ENCODE measurements at places on chromosomes 6 and 20.
A peak's percentile ranks its signal among the peaks of the same experiment; 100 is the strongest.

DNA sequence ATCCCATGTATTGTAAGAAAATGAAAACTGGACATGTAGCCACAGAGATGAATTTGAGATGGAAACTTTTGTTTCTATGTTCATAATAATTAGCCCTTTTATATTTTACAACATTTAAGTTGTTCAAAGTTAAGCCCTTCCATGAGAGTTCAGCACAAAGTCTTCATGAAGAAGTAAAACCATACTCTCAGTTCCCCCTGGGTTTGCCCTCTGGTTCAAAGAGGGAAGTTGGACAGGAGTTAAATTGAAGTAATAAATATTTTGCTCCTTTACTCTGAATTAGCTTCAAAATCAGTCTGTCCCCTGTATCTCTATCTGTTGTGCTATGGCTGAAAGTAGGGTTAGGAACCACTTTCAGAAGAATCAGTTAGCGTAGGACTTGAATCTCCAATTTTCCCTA, 31.1 kb downstream of the PHACTR2 start:
- no peak for DNase-seq

GRCh38 chr6:158867381-158868121, 48.4 kb upstream of the EZR start:
- DNase-seq = no peak

DNA sequence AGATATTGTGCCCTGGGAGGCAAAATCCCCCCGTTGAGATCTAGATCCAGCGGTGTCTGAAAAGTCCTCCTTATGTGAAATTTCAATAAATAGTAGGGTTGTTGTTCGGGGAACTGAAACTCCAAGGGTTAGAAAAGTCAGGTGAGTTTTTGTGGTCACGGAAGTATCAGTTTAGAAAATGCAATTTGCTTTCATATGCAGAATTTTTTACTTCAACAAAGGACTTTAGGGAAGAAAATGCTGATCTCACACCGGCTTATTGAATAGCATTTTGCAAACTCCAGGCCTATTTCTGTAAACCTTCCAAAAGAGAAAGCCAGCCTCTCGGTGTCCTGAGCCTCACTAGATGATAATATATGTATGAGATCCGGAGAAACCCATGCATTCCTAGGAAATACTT, 254.7 kb downstream of the TSHZ2 start:
- DNase-seq = no peak

DNA sequence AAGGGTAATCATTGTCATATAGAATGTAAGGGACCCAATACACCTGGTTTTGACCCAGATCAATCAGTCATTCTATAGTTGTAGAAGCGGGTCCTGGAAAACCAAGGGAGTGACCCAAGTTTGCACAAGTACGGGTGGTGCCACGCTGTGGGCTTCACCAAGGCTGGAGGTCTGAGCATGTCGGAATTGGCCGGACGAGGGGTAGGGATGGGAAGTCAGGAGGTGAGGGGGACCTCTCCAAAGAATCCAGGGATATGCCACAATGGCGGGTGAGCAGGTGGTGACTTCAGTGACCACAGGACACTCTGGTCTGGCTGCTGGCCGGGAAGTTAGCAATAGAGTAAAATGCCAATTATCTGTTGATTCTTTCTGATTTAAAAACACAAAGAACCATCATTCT, 186.6 kb upstream of the FOXQ1 start:
- no peak for DNase-seq

DNA sequence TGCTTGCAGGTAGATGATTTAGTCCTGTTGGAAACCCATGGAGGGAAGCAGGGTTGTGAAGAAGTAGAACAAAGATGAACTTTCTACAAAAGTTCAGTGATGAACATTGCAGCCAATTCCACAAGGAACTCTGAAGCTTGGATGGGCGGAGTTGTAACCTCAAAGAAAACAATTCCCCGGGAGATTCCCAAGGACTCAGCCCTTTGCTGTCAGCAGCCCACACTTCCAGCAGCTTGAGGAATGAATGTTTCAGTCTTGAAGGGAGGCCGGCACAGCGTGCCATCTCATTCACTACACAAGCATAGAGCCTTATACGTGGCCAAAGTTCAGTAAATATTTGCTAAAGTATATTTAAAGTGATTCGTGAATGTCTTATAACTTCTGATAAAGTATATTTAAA, 269.4 kb downstream of the NKAIN2 start:
- no peak for DNase-seq

DNA sequence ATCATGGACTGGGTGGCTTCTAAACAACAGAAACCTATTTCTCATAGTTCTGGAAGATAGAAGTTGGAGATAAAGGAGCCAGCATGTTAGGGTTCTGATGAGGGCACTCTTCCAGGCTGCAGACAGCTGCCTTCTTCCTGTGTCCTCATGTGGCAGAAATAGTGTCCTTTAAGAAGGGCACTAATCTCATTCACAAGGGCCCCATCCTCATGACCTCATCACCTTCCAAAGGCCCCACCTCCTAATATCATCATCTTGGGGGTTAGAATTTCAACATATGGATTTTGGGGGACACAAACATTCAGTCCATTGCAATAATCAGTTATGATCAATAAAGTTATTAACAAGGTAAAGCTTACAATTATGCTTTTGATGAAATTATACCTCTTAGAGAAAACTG, 130.8 kb upstream of the SLC22A23 start:
- no peak for DNase-seq

DNA sequence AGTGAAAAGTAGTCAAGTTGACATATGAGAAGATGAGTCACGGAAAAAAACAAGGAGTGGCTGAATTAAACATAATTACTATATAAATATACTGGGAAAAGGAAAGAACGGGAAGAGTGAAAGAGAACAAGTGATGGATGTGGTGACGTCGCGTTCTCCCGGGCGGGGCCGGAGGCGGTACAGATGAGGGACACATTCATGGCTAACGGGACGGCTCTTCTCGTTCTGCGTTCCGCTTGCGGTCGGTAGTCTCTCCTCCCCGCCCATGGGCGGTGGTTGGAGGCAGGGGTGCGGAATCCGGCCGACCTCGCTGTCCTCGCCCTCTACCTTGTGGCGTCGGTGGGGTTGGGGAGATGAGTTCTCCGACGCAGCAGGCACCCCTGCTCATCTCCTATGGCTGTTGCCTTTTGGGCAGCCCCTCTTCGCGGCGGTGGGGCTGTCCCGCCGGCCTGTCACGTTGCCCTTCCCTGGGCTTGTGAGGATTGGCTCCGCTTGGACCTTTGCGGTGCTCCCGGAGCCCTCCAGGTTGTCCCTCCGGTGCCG, 22.5 kb downstream of the HLA-G start:
- no peak for DNase-seq

DNA sequence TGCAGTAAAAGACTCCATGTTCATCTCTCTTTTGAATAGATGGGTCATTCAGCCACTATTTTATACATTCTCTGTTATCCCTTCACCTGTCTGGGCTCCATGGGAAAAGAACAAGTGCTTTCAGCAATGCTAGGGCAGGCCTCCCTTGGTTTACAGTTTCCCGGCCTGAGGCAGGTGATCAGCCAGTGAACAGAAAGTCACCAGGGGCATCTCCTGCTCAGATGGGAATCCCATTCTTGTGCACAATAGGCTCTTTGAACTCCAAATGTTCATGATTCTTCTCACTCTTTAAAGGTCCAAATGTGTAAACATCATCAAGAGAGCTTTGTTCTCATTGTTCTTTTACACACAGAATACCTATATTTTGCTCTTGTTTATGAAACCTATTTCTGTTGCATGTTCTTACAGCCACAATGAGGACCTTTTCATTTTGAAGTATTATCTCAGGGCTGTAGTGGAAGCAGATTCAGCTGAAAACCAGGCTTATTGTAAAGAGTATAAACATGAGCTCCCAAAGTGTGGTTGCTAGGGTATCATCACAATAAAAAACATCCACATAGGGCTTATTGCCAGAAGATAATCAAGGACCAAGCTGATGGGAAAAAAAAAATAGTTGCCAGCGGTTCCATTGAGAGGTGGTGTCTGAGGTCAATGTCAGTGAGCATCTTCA, 267.1 kb upstream of the SGK1 start:
- DNase-seq = no peak

DNA sequence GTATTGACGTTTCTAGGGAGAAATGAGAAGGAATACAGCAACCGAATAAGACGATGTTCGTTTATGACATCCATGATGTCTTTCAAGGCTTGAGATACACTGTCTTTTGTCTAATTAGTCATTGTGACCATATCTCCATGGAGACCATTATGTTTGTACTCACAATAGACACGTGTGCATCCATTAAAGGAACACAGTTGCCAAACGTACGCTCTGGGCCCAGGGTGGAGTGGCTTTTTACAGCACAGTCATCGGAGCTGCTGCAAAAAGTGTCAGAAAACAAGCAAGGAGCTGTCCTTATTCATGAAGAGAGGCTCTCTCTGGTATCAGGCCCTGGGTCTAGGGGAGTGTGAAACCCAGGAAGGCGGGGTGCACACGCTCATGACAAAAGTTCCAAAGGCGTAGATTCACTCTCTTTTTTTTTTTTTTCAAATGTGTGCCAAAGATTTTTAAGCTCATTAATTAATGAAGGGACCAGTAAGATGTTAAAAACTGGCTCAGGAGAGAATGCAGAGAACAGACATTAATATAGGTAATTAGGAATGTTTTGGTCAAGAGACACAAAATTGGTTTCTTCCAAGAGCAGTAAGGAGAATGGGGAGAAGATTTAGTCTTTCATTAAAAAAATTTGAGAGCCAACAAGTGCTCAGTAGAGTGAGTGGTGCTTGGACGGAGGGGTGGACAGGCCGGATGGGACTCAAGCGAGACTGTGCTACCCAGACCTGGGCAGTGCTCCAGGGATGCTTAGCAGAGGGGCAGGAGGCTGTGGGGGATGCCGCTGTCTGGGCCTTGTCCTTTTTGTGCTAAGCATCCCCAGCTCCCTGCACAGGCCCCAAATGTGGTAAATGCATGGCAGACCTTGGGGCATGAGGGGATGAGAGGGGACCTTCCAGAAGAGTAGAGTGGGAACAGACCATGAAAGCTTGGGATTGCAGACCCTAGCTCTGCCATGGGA, 34.9 kb upstream of the GTSF1L start:
- DNase-seq = no peak

GRCh38 chr6:166001359-166001758, 166.3 kb downstream of the TBXT start:
- DNase-seq = no peak

DNA sequence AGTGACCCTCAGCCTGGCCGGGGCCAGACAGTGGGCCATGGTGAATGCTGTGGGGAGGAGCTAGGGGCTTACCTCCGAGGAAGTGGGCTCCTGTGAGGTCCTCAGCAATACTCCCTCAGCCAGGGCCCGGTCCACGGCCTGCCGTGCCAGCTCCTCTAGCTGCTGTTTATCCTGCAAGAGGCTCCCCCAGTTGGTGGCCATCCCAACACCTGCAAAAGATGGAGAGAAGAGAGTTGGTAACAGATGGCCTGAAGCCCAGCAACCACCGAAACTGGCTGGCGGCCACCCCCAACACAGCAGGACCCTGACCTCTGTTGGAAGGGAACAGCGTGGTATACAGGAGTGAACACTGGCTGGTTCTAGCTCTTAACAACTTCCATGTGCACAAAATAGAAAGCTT, 4.0 kb downstream of the GSS start:
- DNase-seq = no peak

GRCh38 chr6:23180504-23181293, 611.3 kb downstream of the HDGFL1 start:
- peak; percentile 50 for DNase-seq

DNA sequence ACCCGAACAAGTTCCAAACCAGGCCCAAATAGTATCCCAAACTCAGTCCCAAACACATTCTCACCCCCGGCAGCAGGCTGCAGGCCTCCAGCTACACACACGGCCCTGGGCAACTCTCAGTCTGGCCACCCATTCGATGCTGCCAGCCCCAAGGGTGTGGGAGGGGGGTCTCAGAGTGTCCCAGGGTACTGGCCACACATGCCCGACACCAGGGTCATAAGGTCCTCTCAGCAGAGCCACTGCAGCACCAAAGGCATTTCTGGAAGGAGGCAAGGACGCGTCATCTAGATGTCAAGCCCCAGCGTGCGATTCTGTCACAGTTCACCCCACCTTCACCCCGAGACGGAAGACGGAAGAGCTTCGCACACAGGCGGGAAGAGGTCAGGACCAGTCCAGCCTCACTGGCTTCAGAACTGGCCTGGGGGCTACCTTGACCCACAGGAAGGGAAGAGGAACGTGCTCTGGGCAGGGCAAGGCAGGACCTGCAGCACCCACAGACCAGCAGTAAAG, 9.5 kb downstream of the MYL9 start:
- no peak for DNase-seq

- no peak for DNase-seq
Measured at GRCh38 chr20:12970372-12970821, 38.4 kb upstream of the SPTLC3 start.

GRCh38 chr20:925516-925915, 9.4 kb upstream of the ANGPT4 start:
- DNase-seq = no peak

- no peak for DNase-seq
Measured at GRCh38 chr6:28807682-28808280, 116.0 kb downstream of the TRIM27 start.

DNA sequence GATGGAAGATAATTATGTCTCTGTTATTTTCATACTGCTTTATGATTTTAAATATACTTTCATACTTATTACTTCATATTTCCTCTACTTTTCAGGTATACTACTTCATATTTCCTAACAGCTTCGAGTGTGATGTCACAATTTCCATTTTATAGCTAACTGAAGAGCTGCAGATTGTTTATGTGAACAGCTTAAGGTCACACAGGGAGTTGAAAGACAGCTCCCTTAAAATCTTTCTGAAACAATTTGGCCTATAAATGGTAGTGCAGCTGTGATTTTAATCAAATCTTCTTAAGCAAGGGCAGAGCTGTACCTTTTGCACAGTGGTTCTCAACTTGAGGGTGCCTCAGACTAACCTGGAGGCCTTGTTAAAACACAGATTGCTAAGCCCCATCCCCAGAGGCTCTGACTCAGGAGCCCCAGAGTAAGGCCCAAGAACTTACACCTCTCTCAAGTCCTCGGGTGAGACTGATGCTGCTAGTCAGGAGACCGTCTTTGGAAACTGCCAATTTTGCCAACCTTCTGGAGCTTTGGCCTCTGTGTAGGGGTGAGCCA, 347.0 kb upstream of the HSF2 start:
- no peak for DNase-seq

DNA sequence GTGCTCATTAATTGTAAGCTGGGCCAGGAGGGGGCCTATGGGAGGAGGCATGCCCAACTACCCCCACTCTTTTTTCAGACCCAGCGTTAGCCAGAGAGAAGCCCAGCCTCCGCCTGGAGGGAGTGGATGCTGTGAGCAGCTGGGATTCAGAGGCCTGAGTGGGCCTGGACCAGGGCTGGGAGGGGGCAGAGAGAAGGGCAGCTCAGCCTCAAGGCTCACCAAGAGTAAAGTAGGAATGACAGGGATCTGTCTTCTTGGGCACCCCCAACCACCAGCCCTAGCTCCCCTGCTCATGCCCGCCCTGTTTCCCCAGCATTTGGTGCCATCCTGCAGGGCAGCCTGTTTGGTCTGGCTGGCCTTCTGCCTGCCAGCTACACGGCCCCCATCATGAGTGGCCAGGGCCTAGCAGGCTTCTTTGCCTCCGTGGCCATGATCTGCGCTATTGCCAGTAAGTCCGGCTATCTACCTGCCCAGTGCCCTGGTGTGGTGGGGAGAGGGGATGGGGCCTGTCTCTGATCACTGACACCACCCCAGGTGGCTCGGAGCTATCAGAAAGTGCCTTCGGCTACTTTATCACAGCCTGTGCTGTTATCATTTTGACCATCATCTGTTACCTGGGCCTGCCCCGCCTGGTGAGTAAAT, 6.8 kb downstream of the SLC29A1 start:
- peak; percentile 9 for DNase-seq

Measured in lower lobe of right lung (tissue), 2 donors.